ENCODE measurements at places on chromosomes 6 and 20.

DNA sequence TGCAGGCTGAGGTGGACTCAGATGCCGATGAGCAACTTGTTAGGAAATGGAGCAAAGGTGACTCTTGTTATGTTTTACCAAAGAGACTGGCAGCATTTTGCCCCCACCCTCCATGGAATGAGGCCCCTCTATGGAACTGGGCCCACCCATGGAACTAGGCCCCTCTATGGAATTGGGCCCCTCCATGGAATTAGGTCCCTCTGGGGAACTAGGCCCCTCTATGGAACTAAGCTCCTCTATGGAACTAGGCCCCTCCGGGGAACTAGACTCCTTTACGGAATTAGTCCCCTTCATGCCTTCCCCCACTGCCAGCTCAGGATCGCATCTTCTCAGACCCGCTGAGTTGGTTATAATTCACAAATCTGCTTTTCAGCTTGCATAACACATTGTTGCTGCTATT lies 144.9 kb downstream of the THBS2 start:
- DNase-seq, result no peak

- no peak for DNase-seq
Measured at GRCh38 chr20:16203096-16203495, 370.2 kb downstream of the KIF16B start.

DNA sequence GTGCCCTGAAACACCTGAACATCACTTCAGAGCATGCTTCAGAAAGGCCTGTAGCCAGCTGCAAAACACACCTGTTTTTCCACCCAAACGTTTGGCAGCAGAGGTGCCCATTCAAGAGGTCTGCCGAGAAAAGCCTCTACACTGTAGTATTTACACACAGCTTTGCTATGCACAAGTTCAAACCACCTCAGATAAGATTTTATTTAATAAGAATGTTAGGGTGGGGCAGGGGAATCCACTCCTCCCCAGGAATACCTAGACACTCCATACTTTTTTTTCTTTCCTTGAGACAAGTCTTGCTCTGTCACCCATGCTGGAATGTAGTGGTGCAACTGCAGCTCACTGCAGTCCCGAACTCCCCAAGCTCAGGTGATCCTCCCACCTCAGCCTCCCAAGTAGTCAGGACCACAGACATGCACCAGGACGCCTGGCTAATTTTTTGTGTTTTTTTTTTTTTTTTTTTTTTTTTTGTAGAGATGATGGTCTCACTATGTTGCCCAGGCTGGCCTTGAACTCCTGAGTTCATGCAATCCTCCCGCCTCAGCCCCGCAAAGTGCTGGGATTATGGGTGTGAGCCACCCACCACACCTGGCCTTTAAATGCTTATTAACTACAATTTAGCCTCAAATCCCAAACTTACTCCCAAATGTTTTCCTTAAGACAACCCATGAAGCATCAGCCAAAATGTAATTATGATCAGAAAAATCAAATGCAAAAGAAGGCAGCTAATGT lies 9.7 kb downstream of the MRPL14 start:
- no peak for DNase-seq

- no peak for DNase-seq
Measured at GRCh38 chr6:97909380-97909779, 626.4 kb upstream of the MMS22L start.

DNA sequence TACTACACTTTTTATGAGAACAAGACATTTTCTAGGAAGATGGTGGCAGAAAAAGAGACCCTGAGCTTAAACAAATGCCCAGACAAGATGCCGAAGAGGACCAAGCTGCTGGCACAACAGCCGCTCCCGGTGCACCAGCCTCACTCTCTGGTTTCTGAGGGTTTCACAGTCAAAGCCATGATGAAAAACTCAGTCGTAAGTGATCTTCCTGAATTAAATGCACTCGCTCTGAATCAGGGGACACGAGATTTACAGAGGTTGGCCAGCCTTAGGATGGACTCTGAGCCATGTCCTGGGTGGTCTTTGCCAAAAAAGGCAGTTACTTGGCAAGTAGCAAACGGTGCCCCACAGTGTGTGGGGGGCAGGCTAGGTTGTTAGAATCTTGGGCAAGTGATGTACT lies 423 bp downstream of the PACRG start:
- no peak for DNase-seq

DNA sequence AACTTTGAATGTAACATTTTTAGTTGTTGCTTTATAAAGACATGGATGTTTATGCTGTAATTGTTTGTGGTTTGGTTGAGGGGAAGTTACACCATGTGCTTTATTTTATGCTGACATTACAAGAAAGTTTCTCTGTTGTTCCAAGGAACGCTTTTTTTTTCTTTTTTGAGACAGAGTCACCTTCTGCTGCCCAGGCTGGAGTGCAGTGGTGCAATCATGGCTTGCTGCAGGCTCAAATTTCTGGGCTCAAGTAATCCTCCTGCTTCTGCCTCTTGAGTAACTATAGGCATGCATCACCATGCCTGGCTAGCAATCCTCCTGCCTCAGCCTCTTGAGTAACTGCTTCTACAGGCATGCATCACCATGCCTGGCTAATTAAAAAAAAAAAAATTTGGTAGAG lies 21.0 kb upstream of the IFNGR1 start:
- DNase-seq, result no peak

- no peak for DNase-seq
Measured at GRCh38 chr20:16395366-16395765, 177.9 kb downstream of the KIF16B start.

GRCh38 chr20:4136078-4136966 lies 121.0 kb upstream of the RNF24 start:
- no peak for DNase-seq

DNA sequence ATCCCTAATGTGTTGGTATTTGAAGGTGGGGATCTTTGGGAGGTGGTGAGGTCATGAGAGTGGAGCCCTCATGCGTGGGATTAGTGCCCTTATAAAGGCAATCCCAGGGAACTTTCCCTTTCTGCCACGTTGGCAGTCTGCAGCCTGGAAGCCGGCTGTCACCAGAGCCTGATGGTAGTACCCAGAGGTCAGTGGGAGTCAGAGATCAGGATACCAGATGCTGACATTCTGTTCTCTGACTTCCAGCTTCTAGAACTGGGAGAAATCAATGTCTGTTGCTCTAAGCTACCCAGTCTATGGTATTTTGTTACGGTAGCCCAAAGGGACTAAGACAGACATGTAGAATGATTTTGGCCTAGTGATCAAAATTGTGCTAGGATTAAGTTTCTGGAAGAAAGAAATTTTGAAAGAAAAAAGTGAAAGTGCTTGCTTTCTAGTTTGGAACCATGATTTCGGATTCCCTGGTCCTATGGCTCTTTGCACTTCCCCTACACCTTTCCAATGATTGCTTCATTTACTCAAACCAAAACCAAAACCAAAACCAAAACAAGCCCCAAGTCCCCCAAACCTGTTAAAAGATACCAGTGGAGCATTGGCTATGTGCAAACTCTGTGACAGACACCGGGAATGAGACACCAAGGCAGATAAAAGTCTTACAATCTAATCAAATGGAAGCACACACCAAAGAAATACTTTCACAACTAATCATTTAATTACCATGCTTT lies 173.7 kb upstream of the ZNF217 start:
- DNase-seq, result no peak

DNA sequence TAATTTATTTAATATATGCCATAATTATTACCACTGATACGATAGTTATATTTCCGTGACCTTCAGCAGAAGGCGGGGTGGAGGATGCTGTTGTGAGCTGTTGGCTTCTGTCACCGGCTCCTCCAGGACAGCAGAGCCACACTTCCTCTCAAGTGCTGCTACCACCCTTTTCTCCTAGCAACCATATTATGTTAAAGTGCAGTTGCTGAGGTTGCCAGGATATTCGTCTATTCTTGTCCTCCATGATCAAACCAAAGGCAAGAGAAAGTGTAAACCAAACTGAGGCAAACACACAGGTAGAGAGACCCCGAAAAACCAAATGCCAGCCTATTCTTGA lies 27.8 kb downstream of the RGS17 start:
- no peak for DNase-seq

DNA sequence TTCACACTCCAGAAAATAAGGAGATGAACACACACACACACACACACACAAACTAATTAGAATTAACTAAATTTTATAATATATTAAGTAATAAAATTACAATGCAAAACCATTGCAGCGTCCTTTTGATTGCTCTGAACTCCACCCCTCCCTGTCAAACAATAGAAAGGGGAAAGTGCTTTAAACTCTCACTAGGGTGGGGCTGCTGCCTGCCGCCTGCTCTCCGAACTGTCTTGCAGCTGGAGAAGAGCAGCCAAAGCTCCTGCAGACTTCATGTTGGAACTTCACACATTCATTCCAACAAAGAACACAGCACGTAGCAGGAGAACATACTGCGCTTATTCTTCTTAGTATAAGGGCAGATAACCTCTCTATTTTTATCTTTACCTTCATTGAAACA lies 83.2 kb downstream of the GCLC start:
- DNase-seq, result no peak

DNA sequence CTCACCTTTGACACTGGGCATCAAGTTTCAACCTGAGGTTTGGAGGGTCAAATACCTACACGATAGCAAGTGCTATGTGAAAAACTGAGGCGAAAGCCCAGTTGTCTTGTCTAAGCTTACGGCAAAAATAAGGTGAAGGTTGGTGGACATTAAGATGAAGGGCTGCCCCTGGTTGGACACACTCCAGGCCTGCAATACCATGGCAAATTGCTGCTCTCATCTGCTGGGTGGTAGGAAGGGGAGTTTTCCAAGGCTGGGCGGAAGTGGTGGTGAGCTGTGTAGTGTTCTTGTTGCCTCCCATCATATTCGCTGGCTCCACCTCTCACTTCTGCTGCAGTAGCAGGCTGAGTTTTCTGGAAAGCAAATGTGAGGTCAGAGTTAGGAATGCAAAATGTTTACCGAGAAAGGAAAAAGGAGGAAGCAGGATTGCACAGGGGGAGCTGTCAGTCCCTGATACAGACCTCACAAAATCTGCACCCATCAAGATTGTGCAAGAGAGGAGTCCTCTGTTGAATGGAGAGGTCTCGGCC lies 33.7 kb downstream of the SCP2D1 start:
- DNase-seq, result no peak

GRCh38 chr6:49001856-49002541 lies 461.1 kb downstream of the MMUT start:
- no peak for DNase-seq

DNA sequence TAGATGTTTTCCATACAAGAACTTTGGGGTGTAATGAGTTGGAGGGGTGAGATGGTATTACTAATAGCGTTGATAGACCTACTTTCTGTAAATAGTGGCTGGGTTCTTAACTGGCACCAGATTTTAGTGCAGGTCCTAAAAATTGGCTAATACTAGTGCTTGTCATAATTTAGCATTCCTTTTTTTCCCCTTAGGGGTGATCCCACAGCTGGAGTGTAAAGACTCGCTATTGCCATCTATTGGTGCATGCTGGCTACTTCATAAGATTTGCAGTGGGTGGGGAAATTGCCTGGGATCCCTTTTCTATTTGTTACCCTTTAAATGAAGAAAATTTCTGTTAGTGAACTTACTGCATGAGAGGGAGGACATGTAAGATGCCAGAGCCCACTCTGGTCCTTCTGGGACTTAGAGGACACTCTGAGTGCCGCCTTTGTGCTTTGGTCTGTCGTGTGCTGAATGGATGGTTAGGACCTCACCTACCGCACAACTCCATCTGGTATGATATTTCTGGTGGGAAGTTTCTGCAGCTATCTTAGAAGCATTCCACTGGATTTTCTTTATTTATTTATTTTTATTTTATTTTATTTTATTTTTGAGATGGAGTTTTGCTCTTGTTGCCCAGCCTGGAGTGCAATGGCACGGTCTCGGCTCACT lies 195.5 kb downstream of the JARID2 start:
- DNase-seq, result peak; percentile 44

DNA sequence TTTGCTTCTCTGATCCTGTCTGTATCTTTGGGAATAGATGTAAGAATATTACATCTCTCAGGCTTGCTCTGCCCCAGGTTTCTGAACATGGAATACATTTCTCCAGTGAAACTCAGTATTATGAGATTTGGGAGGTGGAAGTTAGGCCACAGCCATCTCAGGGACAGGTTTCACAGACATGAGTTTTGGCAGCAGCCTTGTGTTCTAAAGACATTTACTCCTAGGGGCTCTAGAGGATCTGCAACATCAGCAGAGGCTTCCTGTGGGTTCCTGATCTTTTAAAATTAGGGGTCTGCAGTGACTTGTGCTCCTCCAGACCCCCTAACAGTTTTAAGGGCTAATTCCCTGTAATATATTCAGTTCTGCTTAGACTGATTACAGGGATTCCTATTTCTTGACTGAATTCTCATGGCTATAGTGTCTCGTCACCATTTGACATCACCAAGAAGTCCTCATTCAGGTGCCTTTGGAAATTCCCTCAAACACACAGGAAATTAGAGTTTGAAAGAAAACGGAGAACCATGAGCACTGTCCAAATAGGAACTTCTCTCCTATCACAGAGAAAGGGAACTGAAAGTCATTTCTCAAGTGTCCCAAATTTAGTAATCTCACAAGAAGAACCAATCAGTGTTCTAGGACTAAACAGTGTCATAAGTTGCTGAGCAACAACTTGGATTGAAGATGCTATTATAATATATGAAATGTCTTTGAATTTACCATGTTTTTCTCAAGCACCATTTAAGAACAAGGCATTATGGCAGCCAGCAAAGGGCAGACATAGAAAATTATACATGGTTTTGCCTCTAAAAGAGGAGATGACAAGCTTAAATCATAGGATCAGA lies 2.5 kb upstream of the HLA-DRA start:
- no peak for DNase-seq

DNA sequence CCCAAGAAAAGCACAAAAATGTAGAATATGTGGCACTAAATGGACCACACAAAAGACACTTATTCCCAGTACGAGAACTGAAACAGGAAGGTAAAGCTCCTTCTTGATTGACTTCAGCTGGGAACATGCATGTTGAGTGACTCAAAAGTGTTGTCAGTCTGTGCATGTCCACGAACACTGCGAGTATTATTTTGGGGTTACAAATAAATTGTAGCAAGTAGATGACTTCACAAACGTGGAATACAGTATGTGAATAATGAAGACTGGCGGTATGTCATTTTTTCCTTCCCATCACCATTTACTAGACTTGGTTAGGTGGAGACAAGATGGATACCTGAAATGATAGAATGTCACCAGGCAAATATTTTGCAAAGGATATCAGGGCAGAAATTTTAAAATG lies 45.4 kb downstream of the L3MBTL3 start:
- DNase-seq, result no peak

- peak; percentile 16 for DNase-seq
Measured at GRCh38 chr6:169883316-169883715, 131.9 kb downstream of the ERMARD start.

Measured in mesothelial cell of epicardium (in vitro differentiated cells).